ENCODE measurements at places on chromosomes 5 and 9. TPM values are rescaled to one million over a fixed set of nuclear protein-coding genes. Genes with fewer than 3 reads are reported as not detected.

DNA sequence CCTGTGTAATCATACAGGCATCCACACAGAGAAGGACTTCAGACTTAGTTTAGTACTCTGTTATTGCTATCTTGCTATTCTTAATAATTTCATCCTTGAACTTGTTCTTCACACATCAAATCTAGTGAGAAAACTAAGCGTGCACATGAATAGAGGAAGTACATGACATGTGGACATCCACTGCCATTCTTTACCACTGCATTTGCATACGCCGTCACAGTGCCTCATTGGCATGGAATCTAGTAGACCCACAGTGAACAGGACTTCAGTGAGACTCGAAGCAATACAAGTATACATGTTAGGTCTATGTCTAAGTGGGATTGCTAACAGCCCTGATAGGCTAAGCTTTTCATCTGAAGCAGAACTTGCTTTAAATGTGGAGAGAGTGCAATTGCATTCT lies 592.1 kb downstream of the TLE4 start:
- DNase-seq = no peak

DNA sequence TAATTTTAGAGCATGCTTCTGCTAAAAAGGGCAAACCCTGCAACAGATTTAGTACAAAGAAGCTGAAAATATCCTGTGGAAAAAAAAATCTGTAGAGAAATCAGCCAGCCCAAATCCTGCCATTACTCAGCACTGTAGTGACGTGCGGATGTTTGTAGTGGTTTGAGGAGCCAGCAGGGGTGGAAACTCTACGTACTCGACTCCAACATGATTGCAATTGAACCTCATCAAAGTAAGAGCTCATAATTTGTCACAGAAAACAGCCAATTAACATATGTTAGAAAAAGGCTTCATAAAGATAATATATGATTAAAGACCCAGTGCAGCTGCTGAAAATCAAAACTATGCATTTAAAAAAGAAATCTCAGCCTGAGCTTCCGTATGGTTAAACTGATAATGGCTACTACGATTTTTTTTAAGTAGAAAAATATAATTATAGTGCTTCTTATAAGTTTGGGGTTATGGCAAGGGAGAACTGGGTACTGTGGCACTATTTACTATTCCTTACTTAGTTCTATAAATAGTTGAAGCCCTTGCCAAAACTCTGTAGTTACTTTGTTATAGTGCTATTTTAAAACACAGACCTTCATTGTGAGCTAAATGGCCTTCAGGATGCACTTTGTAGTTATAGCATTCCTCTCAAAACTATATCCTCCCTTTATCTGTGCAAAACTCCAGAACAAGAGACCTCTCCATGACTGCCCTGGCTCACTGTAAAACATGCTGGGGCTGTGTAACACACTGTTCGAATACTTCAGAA lies 49.4 kb downstream of the MEF2C start:
- peak; percentile 29 for DNase-seq

- no peak for DNase-seq
These were observed 3.5 kb downstream of the SPOUT1 start for GRCh38 chr9:128825923-128826700.

DNA sequence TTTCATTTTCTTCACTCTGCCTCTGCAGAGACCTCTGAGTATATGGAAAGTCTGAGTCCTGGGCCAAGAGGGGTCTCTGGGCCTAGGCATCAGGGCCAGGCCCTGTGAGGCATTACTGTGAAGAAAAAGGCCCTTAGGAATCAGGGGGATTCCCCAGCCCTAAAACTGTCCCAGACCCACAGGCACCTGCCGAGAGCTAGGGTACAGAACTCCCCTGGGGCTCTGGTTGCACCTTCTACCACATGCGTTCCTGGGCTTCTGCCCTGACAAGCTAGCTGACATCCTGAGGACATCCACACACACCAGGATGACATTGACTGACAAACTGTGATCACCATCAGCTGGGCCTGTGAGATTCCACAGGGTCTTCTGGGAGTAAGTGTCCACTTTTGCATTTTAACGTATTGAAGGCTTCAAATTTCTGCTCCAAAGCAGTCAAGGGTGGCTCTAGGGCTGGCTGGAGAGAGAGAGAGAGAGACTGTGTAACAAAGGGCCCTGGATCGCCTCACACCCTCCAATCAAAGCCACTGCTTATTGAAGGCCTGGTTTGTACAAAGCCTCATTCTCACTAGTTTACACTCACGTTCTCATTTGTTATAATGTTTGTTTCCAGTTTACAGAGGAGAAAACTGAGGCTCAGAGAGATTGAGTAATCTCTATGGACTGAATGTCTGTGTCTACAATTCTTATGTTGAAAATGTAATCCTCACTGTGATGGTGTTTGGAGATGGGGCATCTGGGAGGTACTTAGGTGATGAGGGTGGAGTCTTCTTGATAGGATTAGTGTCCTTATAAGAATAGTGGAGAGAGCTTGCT lies 45.1 kb downstream of the TGFBI start:
- peak; percentile 61 for DNase-seq

DNA sequence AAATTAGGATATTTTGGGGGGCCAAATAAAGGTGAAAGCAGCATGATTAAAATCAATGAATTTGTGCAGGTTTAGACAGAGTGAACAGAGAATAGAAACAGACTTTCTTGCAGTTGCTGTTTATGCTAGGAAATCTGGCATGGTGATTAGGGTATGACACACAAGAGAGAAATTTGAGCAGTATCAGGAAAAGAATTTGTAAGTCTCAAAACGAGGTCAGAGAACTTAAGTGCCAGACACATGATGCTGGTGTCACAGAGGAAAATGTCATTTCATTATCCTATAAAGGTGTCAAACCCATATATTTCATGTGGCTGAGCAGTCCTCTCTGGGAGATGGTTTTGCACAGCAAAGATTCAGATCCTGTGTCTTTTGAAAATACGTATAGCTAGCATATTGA lies 15.7 kb downstream of the LVRN start:
- no peak for DNase-seq

DNA sequence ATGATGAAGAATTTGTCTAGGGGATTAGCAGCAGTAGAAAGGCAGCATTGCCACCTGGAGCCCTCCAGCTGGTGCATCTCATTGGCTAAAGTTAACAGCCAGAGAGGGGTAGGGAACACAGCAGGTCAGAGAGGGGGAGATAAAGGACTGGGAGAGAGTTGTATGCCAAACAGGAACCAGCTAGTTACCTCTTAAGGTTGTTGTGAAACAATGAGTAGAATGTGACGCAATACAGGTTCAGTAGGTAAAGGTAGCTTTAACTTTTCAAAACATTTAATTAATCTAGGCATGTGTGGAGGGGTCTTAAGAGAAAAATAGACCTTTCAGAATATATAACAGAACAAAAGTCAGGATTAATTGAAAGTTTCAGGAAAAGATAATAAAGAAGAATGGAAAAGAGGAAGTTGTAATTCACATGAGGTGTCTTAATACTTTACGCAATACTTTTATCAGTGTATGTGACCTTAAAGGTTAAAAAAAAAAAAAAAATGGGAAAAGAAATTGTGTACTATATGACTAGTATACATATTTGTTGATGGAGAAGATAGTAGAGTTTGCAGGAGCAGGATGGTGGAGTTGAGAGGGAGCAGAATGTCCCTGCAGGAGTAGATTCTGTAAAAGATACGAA lies 14.3 kb downstream of the FBXO38 start:
- no peak for DNase-seq

Gene TTC23L
- 1.4 TPM for total RNA-seq

Gene C5orf46
- not detected for total RNA-seq

Gene JAKMIP2
- 14.5 TPM for total RNA-seq

Gene CDH9
- total RNA-seq = not detected

Gene IFNA2
- total RNA-seq = not detected
